ENCODE measurements at places on chromosomes 3 and 15.

- DNase-seq: no peak
Observed at GRCh38 chr3:33982269-33982798, 183.9 kb downstream of the PDCD6IP start.

- DNase-seq: no peak
Observed at GRCh38 chr15:29569533-29570092, 252.7 kb downstream of the TJP1 start.

DNA sequence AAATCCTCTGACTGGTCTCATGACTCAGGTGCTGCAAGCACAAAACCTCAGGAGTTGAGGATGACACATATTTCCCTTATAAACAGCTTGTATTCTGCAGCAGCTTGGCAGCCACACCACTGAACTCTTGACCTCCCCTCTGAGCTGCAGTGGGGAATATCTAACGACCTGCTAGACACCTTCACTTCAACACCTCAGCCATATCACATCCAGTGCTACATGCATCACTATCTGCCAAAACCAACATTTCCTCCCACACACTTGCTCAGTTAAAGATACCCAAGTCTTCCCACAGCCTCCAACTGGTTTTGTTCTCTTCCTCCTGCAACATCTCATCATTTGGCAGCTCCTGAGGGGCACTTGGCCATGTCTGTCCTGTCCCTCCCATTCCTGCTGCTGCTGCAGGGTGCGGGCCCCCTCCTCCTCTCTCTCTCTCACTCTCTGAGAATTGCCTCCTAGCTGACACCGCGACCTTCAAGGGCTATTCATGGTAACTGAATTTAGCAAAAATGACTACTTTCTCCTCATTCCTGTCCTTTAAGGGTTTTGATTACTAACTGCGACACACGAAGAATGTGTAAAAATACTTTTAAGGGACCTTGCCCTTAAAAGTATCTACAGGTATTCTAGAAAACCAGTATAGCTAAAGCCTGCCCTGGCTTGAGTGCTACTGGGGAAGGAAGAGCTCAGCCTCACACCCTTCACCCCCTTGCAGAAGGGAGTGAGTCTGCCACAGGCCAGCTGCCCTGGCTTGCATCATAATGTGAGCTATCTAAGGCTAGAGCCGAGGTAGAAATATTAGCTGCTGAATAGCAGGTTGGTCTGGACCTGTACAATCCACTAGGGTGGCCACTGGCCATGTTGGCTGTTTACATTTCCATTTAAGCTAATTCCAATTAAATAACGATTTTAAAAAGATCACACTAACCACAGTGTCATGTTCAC is 5.0 kb upstream of the CCR9 start:
- peak; percentile 41 for DNase-seq

DNA sequence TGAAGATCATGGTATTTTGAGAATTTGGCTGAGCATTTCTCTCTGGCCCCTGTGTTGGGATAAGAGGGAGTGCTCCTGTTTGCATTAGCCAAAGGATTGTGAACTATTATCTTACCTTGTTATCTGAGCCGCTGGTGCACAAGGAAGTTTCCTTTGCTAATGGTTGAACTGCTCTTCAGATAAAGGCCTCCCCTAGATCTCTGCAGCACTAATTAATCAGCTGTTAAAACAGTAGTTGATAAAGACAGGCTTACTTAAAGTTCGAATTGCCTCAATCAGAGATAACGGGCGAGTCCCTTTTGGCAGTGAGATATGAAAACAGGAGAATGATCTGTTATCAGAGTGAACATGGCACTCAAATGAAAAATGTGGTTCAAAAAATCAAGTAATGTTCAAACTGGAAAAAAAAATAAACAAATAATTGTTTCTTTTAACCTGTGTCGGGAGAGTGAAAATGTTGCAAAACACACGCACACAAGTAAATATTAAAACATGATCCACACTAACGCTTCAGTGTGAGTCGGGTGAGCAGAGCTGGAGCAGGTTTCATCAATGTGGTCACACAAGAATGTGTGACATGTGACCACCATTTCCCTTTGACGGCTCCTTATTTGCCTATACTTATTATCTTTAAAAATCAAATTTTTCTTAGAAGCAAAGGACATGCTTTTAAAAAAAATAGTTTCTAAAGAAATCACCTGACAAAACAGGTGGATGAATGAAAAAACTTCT is 469.1 kb downstream of the SOX2 start:
- DNase-seq: no peak

- no peak for DNase-seq
Observed at GRCh38 chr15:96177279-96177678, 153.2 kb upstream of the NR2F2 start.

DNA sequence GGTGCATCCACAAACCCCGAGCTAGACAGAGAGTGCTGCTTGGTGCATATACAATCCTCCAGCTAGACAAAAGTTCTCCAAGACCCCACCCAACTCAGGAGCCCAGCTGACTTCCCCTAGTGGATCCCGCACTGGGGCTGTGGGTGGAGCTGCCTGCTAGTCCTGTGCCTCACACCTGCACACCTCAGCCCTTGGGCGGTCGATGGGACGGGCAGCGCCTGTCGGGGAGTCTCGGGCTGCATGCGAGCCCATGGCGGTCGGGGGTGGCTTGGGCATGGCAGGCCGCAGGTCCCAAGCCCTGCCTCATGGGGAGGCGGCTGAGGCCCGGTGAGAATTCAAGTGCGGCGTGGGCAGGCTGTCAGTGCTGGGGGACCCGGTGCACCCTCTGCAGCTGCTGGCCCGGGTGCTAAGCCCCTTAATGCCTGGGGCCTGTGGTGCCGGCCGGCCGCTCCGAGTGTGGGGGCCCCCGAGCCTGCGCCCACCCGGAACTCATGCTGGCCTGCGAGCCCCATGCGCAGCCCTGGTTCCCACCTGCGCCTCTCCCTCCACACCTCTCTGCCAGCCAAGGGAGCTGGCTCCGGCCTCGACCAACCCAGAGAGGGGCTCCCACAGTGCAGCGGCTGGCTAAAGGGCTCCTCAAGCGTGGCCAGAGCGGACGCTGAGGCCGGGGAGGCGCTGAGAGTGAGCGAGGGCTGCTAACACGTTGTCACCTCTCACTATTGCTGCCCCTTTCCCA is 31.0 kb downstream of the ZNF589 start:
- no peak for DNase-seq

GRCh38 chr3:54962200-54962599 is 34.3 kb upstream of the LRTM1 start:
- no peak for DNase-seq

GRCh38 chr3:106699122-106699521 is 678.1 kb upstream of the CCDC54 start:
- DNase-seq: no peak

DNA sequence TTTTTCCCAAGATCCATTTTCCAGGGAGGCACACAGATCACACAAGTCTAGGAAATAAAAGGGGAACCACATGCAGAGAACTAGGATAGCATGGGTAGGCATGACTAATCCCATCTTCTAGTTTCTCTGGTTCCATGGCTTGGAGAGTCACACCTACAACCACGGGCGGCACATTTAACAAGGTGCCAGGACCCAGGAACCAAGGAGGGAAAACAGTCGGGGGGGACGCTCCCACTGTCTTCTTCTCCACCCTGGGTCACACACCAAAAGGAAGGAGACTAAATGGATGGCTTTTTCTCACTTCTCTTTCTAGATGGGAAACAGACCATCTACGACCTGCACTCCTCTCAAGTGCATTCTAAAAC is 4.6 kb upstream of the SMCO1 start:
- peak; percentile 50 for DNase-seq

DNA sequence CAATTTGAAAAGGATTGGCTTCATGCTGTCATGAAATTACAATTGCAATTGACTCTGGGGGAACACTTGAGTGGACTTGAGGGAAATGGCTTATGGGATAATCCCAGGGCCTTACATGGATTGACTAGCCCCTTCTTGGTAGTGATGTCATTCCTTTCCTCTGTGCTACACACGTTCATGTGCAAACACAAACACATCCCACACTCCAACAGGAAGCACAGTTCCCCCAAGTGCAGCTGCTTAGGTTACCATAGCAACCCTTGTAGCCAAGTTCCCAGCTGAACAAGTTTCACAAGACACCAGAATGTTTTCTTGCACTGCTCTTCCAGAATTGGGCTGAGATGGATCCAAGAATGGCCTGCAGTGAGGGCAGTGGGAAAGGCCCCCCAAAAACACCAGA is 217.0 kb downstream of the ZNF621 start:
- DNase-seq: no peak

- DNase-seq: no peak
Observed at GRCh38 chr3:159974-160373, 36.6 kb upstream of the CHL1 start.

All from stimulated activated CD4-positive, alpha-beta T cell treated with anti-CD3 and anti-CD28 coated beads, Interleukin-2, amount 100 ng/mL, for 24 hours (primary cell).